Iris pigment epithelial cell (primary cell): ENCODE measurements at places on chromosomes 7 and 10.
A peak's percentile ranks its signal among the peaks of the same experiment; 100 is the strongest.

DNA sequence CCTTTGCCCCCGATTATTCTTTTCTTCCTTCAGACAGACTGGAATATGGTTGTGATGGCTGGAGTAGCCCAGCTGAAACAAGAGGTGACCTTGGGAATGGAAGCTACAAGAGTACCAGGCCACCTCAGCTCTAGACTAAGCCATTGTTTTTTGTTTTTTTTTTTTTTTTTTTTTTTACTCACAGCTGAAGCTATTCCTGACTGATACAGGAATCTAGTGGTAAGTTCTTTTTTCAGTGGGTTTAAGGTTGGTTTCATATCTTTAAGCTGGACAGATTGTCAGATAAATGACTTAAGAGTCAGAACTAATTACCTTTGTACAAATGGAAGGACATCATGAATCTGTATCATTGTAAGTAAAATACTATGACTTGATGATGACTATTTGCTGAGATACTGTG, 30.2 kb upstream of the PTPN12 start:
- DNase-seq = no peak

DNA sequence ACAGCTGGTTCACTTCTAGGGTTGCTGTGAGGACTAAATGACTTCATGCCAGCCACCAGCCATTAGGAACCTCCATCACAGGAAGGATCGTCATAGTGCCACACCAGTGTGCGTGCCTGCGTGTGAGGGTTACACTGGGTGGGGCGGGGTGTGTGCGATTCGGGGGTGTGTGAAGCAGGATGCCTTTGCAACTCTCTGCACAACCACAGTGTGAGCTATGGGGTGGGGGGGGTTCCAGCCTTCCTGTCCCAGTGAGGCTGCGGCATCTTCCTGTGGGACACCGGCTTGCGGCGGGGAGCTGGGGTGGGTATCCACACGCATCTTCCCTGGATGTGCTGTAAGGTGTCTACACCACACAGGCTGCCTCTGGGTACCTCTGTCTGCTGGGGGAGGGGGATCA, 6.9 kb upstream of the ELFN1 start:
- DNase-seq = no peak

GRCh38 chr10:88791924-88792323, 10.6 kb upstream of the LIPM start:
- peak; percentile 25 for DNase-seq

DNA sequence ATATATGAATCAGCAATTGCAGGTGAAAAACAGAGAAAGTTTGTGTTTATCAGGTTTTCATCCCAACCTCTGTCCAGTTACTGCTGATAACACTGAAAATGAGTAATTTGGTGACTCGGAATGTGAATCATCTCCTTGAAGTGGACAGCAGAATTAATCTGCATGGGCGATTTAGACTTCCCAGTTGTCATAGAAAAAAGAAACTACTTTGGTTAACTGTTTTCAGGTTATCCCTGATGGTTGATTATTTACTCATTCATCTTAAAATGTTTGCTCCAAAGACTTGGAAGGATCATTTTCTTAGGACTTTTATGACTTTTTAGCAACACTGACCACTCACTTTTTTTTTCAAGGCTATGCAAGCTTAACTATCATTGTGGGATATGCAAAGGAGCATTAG, 504.1 kb upstream of the ANKRD30A start:
- peak; percentile 49 for DNase-seq

DNA sequence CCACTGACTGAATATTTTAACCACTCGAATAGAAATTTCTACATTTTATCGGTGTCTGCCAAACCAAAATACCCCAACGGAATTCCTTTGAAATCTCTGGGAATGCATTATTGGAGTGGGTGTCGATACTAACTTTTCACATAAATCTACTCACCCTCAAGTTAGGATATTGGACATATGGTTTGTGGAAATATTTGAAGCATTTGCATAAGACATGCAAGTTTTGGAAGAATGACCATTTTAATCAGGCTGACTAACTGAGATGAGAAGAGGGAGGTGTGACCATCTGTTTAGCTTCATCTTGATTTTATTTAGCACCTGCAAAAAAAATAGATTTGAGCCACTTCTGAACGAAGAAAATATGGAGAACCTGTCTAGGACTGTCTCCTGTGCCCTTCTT, 61.2 kb downstream of the KLF6 start:
- DNase-seq = no peak

DNA sequence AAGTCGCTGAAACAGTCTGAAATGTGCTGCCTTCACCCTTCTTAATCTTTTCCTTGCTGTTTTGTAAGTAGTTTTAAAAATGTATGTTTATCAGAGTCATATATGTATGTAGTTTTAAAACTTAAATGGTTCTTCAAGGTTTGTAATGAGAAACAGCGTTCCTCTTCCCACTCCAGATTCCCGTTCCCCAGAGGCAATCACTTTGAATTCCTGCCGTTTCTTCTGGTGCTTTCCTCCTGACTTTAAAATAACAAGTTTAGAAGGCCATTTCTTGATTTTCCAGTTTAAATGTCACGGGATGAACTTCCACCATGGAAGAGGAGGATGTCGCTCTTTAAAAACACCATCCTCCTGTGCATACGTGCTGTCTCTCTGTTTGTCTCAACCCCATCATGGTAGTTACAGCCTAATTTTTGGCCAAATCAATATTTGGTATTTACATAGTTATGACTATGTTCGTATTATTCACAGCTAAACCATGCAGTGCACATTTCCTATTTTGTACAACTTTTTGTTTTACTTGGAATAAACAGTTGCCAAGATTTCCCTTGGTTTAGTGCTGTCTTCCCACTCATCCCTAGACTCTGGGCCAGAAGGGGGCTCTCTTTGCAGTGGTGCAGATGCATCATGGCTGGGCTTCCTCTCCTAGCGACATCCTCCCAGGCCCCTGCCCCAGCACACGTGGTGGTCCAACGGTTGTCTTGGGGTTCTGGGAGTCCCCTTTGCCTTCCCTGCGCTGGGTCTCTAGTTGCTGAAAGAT, 151.4 kb downstream of the PTPN20 start:
- DNase-seq = peak; percentile 9

GRCh38 chr10:104809288-104810090, 168.4 kb downstream of the SORCS3 start:
- DNase-seq = peak; percentile 24

DNA sequence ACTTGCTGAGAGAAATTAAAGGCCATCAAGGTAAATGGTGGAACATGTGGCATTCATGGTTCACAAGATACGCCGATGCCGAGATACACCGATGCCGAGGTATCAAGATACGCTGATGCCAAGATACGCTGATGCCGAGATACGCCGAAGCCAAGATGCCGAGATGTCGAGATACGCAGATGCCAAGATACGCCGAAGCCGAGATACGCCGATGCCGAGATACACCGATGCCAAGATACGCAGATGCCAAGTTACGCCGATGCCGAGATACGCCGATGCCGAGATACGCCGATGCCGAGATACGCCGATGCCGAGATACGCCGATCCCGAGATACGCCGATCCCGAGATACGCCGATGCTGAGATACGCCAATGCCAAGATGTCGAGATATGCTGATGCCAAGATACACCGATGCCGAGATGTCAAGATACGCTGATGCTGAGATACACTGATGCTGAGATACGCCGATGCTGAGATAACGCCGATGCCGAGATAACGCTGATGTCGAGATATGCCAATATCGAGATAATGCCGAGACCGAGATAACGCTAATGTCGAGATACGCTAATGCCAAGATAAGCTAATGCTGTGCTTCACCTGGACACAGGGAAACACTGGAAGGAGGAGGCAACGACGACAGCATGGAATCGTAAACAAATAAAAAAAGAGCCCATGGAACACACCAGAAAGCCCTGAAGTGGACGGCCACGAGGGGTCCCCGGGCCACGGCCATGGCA, 172.6 kb downstream of the MAD1L1 start:
- no peak for DNase-seq

DNA sequence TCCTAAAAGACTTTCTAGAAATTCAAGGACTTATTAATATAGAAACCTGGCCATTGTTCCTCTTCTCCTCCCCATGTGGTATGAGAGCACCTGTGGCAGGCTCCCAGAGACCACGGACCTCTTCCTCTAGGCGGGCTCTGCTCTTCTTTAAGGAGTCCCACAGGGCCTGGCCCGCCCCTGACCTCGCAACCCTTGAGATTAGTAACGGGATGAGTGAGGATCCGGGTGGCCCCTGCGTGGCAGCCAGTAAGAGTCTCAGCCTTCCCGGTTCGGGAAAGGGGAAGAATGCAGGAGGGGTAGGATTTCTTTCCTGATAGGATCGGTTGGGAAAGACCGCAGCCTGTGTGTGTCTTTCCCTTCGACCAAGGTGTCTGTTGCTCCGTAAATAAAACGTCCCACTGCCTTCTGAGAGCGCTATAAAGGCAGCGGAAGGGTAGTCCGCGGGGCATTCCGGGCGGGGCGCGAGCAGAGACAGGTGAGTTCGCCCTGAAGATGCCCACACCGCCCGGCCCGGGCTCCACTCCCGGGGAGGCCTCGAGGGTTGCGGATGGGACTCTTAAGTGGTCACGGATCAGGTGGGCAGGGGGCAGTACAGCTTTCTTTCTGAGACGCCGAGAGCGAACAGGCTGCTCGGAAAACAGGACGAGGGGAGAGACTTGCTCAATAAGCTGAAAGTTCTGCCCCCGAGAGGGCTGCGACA, at the start of gene SLC26A4:
Gene SLC26A4 (plus strand): TSS at position 448 of the 700 bp plus-strand sequence. CDS start 814 bp downstream, outside the sequence.
- DNase-seq = no peak

- no peak for DNase-seq
Observed at GRCh38 chr7:149878523-149878921, 4.8 kb downstream of the ATP6V0E2 start.

DNA sequence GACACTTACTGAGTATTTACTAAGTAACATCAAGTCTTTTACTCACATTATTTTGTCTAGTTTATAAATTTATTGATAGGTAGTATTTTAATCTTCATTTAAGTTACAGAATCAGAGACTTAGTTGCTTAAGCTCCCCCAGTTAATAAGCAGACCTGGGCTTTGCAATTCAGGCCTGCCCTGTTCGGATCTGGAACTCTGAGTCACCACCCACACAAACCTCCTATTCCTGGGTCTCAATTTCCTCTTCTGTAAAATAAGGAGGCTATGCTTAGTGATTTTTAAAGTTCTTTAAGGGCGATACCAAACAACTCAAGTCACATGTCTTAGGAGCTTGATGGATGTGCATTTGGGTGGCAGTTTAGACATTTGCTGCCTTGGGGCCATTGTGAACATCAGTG, 3.5 kb upstream of the MGAM start:
- DNase-seq = no peak

DNA sequence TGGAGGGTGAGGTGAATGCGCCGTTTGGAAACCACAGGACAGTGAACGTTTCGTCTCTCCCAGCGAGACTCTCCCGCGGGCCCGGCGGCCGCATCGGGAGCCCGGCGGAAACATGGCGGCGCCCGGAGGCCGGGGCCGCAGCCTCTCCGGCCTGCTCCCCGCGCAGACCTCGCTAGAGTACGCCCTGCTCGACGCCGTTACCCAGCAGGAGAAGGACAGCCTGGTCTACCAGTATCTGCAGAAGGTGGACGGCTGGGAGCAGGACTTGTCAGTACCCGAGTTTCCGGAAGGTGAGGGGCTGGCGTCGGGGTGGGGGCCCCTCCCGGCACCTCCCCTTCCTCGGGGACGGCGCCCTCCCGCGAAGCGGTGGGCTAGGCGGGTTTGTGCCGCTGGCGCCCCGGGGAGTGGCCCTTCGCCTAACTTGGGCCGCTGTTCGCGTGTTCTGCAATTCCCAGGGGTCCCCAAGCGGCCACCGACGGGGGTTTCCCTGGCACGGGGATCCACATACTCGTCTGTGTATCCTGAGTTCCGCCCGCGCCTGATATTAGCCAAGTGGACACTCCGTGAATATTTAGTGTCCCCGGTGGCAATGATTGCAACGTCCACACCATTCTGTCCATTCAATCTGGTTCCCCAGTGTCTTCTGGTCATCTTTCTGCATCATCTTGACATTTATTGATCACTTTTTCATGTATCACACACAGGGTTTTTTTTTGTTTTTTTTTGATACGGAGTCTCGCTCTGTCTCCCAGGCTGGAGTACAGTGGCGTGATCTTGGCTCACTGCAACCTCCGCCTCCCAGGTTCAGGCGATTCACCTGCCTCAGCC, 514 bp downstream of the NHLRC2 start:
- DNase-seq = peak; percentile 41

- DNase-seq = no peak
Observed at GRCh38 chr7:97733276-97734161, 1.6 kb downstream of the TAC1 start.

- DNase-seq = no peak
Observed at GRCh38 chr7:24069751-24070150, 214.2 kb upstream of the NPY start.

DNA sequence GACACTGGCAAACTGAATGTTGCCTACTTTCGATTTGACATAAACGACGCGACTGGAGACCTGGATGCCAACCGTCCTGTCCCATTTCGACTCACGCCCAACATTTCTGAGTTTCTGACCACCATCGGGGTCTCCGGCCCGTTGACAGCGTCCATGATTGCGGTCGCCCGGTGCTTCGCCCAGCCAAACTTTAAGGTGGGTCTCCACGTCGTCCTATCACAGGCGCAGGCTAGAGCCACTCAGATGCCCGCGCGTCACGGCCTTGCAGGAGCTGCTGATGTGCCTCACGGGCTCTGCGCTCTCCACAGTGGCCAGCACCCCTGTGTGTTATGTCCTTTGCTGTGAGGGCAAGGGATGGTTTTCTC, 132.6 kb downstream of the SMURF1 start:
- no peak for DNase-seq

GRCh38 chr10:6721480-6721879, 141.4 kb upstream of the PRKCQ start:
- DNase-seq = peak; percentile 86

DNA sequence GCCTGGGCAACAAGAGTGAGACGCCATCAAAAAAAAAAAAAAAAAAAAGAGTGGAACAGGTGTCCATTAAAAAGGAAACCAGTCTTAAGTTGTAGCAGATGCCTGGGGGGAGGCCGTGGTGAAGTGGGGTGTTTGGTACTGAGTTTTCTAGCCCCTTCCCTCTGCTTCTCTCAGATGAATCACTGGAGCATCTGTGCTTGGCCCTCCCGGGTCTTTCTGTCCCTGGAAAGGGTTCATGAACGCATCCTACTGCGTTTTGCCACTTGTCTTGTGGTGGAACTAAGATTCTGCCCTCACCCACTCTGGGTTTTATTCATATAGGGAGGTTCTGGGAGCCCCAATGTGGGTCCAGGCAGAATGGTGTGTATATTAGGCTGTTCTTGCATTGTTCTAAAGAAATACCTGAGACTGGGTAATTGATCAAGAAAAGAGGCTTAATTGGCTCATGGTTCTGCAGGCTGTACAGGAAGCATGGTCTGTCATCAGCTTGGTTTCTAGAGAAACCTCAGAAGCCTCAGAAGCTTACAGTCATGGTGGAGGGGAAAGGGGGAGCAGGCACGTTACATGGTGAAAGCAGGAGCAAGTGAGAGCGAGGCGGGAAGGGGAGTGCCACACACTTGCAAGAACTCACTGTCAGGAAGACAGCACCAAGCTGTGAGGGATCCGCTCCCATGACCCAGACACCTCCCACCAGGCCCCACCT, 63.5 kb downstream of the CAMK1D start:
- DNase-seq = no peak

GRCh38 chr10:101222683-101223273, 6.5 kb downstream of the LBX1 start:
- no peak for DNase-seq

- DNase-seq = no peak
Observed at GRCh38 chr7:139650429-139651100, 127.1 kb downstream of the CLEC2L start.

GRCh38 chr7:23285657-23286646, 13.2 kb upstream of the MALSU1 start:
- DNase-seq = no peak

GRCh38 chr10:12512332-12513002, 163.1 kb downstream of the CAMK1D start:
- no peak for DNase-seq
